ENCODE measurements at places on chromosomes 1 and 21.

DNA sequence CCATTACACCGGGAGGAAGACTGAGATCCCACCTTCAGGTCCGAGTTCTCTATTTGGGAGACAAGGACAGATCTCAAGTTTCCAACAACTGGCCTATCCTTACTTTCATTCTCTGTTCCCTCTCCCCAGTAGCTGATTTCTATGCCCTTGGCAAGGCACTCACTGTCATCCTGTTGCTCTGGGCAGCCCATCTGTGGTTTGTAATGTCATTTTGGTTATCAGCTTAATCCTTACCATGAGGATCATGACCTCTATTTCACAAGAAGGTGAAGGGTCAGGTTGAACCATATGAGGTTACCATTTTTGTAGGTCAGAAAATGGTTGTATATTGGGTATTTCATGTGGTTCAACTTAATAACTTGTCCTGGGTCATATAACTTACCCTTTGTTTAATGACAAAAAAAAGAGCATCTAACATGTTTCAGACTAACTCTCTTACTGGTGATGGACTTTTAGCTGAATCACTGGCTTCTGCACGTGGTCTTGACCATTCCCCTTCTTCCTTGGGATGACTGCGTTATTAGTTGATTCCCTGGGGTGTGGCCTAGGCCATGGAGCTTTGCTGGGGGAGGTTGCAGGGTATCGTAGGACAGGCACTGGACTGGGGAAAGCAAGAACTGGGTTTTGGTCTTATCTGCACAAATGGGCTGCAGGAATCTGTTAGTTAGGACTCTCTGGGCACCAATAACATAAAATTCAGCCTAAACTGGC, 120.2 kb downstream of the ACTL8 start:
- no peak for DNase-seq

DNA sequence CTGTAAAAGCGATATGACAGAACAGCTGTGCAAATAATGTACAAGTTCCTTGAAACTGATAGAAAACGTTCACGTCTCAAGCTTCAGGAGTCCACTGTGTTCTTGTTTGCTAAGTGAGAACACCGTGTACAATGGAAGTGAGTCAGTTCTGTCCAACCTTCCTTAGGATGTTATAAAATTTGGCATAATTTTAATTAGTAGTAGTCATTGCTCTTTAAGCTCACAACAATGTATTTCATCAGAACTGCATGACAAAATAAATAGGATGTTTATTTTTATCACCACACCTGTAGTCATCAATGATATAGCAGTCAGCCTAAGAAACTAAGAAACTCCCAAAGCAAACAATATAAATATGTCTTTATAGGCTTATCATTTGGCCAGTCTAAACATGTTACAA, 53.0 kb downstream of the RGS2 start:
- no peak for DNase-seq

DNA sequence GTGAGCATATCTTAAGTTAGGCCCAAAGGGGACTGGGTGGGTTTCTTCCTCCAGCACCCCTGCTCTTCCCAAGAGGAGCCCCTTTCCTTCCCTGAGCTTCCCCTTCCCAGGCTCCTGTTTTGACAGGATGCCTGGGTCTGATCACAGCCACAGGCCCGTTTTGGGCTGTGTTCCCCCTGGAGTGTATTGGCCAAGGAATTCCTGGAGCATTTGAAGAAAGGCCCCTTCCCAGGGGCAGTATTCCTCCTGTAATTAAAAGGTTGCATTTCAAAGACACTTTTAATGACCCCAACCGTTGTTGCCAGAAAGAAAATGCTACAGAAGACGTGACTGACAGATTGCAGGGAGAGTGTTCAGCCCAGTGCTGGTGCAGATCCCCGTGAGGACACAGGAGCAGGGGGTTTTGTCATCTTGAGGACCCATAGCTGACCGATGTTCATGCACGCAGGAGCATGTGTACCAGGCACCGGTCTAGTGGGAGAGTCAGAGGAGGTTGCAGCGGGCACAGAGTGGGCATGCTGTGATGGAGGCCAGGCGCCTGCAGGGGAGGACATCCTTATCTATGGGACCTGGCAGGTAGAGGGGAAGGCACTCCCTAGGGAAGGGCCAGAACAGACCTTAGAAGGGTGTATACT, 19.3 kb upstream of the LBR start:
- DNase-seq: no peak

DNA sequence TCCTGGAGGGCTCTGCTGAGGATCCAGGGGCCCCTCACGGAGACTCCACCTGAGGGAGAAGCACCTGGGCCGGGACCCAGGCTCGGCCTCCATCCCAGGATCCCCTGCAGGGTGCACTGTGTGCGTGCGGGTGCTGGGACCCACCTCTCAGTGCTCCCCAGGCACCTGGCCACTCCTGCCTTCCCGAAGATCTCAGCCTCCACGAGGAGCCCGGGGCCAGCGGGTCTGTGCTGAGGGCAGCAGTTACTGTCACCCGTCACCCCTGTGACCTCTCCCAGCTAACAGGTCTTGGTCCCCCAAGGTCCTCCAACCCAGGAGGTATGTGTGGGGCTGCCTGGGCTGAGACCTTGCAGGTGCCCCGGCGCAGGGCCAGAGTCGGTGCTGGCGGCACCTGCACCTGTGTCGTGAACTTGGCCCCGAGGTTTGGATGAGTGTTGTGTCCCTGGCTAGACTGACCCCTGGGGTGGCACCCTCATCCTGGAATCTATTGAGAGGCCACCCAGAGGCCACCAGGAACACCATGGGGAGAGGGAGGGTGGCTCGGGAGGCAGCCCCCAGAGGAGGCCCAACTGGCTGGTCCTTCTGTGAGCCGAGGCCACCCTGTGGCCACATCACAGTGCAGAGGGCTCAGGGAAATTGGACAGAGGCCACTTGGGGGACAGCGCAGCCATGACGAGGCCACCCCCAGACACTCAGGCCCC, 17.7 kb downstream of the MORN1 start:
- DNase-seq: no peak

GRCh38 chr1:90710579-90711536, 6.2 kb downstream of the BARHL2 start:
- no peak for DNase-seq

DNA sequence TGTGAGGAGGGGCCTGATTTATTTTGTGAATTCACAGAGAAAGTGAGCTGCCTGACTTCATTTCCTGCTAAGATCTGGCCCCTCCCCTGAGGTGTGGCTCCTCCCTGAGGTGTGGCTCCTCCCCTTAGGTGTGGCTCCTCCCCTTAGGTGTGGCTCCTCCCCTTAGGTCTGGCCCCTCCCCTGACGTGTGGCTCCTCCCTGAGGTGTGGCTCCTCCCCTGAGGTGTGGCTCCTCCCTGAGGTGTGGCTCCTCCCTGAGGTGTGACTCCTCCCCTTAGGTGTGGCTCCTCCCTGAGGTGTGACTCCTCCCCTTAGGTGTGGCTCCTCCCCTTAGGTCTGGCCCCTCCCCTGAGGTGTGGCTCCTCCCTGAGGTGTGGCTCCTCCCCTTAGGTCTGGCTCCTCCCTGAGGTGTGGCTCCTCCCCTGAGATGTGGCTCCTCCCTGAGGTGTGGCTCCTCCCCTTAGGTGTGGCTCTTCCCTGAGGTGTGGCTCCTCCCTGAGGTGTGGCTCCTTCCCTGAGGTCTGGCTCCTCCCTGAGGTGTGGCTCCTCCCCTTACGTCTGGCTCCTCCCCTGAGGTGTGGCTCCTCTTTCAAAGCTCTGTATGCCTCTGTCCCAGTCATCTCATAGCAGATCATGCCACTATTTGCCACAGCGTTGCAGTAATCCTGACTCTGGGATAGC, 26.9 kb upstream of the LRRC3 start:
- peak; percentile 59 for DNase-seq

DNA sequence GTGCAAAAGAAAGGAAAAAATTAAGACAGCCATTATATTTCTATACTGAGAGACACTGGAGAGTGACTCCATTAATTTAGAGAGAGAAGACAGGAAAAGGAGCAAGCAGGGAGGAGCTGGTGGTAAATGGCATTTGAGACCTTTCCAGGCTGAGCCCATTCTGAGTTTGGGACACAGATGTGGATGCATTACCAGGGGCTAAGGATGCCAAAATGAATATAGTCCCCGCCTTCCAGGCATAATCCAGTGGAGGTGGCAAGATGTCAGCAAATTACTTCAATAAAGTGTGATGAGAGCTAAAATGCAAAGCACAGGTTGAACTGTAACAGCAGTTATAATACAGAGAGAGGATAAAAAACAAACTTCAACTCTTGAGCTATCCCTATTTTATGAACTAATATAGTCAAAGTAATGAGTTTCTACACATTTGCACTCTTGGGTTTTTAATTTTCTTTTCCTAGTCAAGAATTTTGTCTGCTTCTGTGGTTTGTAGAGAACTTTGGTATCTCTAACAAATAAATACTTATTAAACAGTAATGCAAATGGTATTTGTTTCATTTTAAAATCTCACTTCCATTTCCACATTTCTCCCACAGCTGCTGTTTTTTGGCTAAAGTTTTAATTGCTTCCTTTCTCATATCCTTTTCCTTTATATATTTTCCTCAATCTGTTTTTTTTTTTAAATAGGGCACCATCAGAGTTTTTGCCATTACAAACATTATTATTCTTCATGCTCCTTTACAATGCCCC, 228.2 kb upstream of the KCNK2 start:
- no peak for DNase-seq

GRCh38 chr21:36048357-36048756, 12.0 kb downstream of the SETD4 start:
- DNase-seq: no peak

DNA sequence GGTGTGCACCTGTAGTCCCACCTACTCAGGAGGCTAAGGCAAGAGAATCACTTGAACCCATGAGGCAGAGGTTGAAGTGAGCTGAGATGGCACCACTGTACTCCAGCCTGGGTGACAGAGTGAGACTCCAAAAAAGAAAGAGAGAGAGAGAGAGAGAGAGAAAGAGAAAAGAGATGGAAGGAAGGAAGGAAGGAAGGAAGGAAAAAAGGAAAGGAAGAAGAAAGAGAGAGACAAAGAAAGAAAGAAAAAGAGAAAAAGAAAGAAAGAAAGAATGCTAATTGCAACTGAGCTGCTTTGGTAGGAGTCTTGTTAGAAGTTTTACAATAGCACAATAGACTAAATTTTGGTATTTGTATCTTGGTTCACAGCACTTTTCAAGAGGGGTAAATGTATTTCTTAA, 25.7 kb downstream of the TESK2 start:
- no peak for DNase-seq

DNA sequence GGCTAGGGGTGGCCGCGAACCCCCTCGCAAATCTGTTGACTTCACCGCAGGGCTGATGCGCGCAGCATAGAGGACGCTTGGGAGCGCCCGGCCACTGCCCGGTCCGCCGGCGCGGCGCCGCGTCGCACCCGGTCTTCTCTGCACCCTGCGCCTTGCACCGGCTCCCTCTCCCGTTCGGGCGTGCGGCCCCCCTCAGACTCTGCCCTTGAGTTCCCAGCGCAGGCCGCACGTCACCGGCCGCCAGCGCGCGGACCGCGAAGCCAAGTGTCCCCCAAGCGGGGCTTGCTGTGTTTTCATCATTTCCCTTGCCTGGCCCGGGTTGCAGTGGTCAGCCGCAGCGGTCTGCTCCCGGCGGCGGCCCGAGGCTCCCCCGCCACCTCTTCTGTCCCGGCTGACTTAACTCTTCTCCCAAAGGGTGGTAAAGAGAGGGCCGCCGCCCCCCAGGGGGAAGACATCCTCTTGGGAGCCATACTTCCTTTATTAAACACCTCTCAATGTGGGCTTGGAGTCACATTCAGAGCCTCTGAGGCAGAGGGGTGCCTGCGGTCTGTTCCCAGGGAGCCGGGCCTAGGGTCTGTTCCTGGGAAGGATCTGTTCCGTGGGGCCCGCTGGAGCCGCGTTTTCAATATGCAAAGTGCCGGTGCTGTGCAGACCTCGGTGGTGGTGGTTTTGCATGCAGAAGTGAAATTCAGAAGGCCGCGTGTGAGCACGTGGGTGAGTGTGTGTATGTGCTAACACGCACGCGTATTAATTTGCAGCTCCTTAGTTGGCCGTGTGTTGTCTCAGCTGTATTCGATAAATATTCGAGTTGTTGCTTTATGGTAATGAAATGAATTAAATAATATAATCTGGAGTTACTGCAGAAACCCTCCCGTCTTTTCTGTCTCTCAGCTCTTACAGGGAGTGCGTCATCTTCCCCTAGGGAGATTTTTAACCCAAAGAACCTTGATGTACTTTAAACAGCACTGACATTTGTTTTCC, 17.6 kb downstream of the PBX1 start:
- no peak for DNase-seq

- DNase-seq: no peak
These were observed 60.4 kb downstream of the DNTTIP2 start for GRCh38 chr1:93818570-93818959.

DNA sequence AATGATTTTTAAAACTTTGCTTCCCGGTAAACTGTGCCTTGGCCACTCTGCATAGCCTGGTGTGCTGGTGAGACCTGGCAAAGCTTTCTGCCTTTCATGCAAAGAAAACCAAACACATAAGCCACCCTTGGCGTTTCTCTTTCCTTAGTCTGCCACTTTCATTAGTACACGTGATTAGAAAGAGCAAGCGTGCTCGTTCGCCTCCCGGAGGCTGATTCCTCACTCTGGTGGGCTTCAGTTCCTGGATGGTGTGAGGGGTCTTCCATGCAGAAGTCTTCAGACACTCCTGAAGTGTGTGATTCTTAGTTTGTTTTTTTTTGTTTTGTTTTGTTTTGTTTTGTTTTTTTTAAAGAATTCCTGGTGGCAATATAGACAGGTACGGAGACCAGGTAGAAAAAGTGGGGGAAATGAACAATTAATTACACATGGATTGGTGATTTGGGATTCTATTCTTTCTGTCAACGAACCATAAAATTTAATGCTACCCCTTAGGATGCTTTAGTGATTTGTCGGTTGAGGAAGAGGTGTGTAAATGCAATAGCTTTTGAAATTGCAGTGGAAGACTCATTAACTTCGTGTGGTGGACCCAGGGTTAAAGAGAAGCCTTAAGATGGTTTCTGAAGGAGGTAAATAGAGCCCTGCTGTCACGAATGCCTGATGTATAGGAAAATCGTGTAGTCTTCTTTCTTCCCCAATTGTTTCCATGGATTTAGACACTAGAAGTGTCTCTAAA, 2.1 kb downstream of the GALNT2 start:
- DNase-seq: no peak

DNA sequence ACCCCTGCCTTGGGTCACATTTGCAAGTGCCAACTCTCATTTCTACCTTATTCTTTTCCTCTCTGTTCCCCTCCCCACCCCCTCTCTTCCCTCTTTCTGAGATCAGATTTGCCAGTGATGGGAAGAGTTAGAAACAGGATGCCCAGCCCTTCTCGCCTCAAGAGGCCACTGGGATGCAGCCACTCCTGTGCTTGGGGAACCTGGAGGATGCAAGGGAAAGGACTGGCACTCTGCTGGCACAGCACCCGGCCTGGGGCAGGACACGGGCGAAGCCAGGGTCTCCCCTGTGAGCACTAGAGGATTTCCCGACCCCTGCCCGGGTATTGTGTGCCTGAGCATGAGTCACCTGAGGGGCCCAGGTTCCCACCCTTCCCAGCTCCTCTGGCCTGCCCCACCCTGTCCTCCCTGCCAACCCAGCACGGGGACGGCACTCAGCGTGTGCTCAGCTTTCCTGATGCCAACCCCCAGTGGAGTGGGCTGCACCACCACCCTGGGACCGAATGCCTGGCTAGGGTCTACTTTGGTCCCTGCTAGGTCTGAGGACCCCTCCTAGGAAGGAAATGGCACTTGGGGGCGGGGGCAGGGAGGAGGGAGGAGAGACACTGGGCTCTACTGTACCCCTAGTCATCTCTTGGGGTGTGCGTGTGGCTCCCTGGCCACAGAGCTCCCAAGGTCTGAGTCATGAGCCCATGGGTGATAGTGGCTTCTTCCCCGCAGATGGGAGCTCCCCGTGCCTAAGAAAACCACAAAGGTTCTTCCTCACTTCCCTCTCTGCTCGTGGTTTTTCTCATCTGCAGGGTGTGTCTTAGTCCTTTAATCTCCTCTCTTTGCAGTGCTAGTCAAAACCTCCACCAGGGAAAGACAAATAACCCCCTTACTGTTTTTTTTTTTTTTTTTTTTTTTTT, 12.4 kb downstream of the LMNA start:
- DNase-seq: peak; percentile 81

GRCh38 chr1:157087030-157087429, 12.6 kb downstream of the ETV3L start:
- no peak for DNase-seq

Data from stimulated activated CD4-positive, alpha-beta T cell treated with anti-CD3 and anti-CD28 coated beads, Interleukin-12 subunit alpha, Interleukin-12 subunit beta, amount 100 ng/mL, for 48 hours (primary cell).